Mesangial cell (primary cell): ENCODE measurements at places on chromosomes 5 and 9. TPM values are rescaled to one million over a fixed set of nuclear protein-coding genes. Genes with fewer than 3 reads are reported as not detected.

The CNTLN gene
- total RNA-seq: 3.5 and 4.2 TPM in 2 replicates

The KIF12 gene
- total RNA-seq: 8.3 and 67.3 TPM in 2 replicates

The SLC34A3 gene
- total RNA-seq: not detected in 2 replicates

The PTPN3 gene
- total RNA-seq: 11.4 and 19.0 TPM in 2 replicates

The BAAT gene
- total RNA-seq: 0.13 and 0.16 TPM in 2 replicates

The CD72 gene
- 0.49 and 3.3 TPM in 2 replicates for total RNA-seq

The GABRB2 gene
- total RNA-seq: 0.13 TPM in 1 of 2 replicates, not detected in the other

The PCDHGA3 gene
- 0.65 and 2.5 TPM in 2 replicates for total RNA-seq

The GADD45G gene
- 0.16 and 1.1 TPM in 2 replicates for total RNA-seq

The INSL4 gene
- total RNA-seq: not detected in 2 replicates

The IFNA14 gene
- not detected in 2 replicates for total RNA-seq

The ECSCR gene
- 0.65 TPM in 1 of 2 replicates, not detected in the other for total RNA-seq

The N4BP3 gene
- 1.3 and 1.8 TPM in 2 replicates for total RNA-seq

The SLC31A1 gene
- 12.1 and 13.2 TPM in 2 replicates for total RNA-seq

The TEK gene
- total RNA-seq: 0.98 and 3.4 TPM in 2 replicates

The PCDHB2 gene
- total RNA-seq: 0.49 and 0.76 TPM in 2 replicates

The ROPN1L gene
- total RNA-seq: 0.25 and 0.49 TPM in 2 replicates

The PCA3 gene
- total RNA-seq: not detected in 2 replicates

The WHRN gene
- total RNA-seq: 2.8 and 8.7 TPM in 2 replicates

The ASB6 gene
- total RNA-seq: 21.2 and 23.5 TPM in 2 replicates

The SLC6A18 gene
- total RNA-seq: not detected in 2 replicates

The PKD2L2 gene
- not detected in 2 replicates for total RNA-seq

The PALM2AKAP2 gene
- total RNA-seq: 4.9 and 6.4 TPM in 2 replicates

The FCN1 gene
- total RNA-seq: not detected in 2 replicates

The IL5 gene
- not detected in 2 replicates for total RNA-seq

The RFK gene
- 18.6 and 19.4 TPM in 2 replicates for total RNA-seq

The CXCL14 gene
- 3.3 TPM in 1 of 2 replicates, not detected in the other for total RNA-seq

The SETX gene
- total RNA-seq: 22.7 and 25.5 TPM in 2 replicates

The SHOC1 gene
- total RNA-seq: not detected in 2 replicates

The LHX2 gene
- not detected in 2 replicates for total RNA-seq

The LPCAT1 gene
- 46.5 and 66.3 TPM in 2 replicates for total RNA-seq
